ENCODE measurements at places on chromosomes 4 and X. TPM values are rescaled to one million over a fixed set of nuclear protein-coding genes. Genes with fewer than 3 reads are reported as not detected.

Gene CXXC4
- total RNA-seq = 10.6 TPM

Gene MRPS18C
- total RNA-seq = 49.8 TPM

Gene TNIP3
- total RNA-seq = 0.14 TPM

Gene CLDN22
- total RNA-seq = not detected

Gene ATOH1
- total RNA-seq = not detected

Gene ENPEP
- total RNA-seq = 0.67 TPM

Gene ALPK1
- 1.4 TPM for total RNA-seq

Gene ESX1
- 0.84 TPM for total RNA-seq

Gene FRAS1
- 24.6 TPM for total RNA-seq

Gene UGT2B17
- total RNA-seq = not detected

Gene PTCHD1
- total RNA-seq = 0.14 TPM

Gene USP17L21
- total RNA-seq = not detected

Gene CTAG2
- not detected for total RNA-seq

Gene SPOCK3
- total RNA-seq = 0.36 TPM

Gene MEPE
- total RNA-seq = not detected

Gene HTN1
- total RNA-seq = not detected

Gene AMOT
- total RNA-seq = 36.9 TPM

Gene SYP
- total RNA-seq = 1.9 TPM

Gene PHEX
- 0.24 TPM for total RNA-seq

Gene FSTL5
- total RNA-seq = 0.34 TPM

Gene CT55
- total RNA-seq = not detected

Gene MYOZ2
- 0.24 TPM for total RNA-seq

Gene ASB9
- total RNA-seq = 0.27 TPM

Gene PDE6B
- total RNA-seq = 3.7 TPM

Gene RNF175
- total RNA-seq = 1.0 TPM

Gene PDE5A
- 2.2 TPM for total RNA-seq

Gene HHIP
- total RNA-seq = 4.0 TPM

Gene SETD7
- 51.4 TPM for total RNA-seq

All from astrocyte (in vitro differentiated cells and primary cell).